Pancreas (tissue), 10 donors: ENCODE measurements at places on chromosomes 5 and 9. TPM values are rescaled to one million over a fixed set of nuclear protein-coding genes. Genes with fewer than 3 reads are reported as not detected.

- H3K27me3 ChIP-seq: no peaks in the 10 kb centered on the region
- DNase-seq: no peak
- peaks cover 13% of the 10 kb centered on the region for H3K4me1 ChIP-seq
- H3K4me3 ChIP-seq: no peak overlapping the region
Measured at GRCh38 chr5:80219391-80219790, 36.5 kb downstream of the SERINC5 start.

GRCh38 chr9:14275331-14275730 is 38.6 kb downstream of the NFIB start:
- no peaks in the 10 kb centered on the region for H3K36me3 ChIP-seq
- H3K4me3 ChIP-seq: no peak overlapping the region
- no peaks in the 10 kb centered on the region for H3K27me3 ChIP-seq
- peaks cover 46% of the 10 kb centered on the region for H3K4me1 ChIP-seq
- no peak overlapping the region for H3K27ac ChIP-seq

The HTR1A gene
- total RNA-seq: not detected

DNA sequence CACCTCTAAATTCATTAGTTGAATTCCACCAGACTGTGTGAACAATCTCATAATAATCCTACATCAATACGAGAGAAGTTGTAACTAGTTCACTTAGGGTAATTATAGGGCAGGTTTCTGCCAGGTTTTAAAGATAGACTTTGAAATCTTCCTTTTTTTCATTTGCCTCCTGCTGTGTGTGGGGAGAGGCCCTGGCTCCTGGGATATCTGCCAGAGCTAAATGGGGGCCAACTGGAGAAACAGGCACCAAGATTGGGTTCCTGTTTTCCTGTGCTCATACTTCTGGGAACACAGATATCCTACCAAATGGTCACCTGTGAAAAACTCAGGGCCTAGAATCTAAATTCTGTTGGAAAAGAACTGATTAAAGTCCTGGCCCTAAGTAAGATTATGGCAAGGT is 42.3 kb downstream of the SH3RF2 start:
- peaks cover 65% of the 10 kb centered on the region for H3K4me1 ChIP-seq
- H3K27me3 ChIP-seq: no peaks in the 10 kb centered on the region
- no peak overlapping the region for H3K4me3 ChIP-seq
- DNase-seq: no peak
